Psoas muscle (tissue), 8 donors: ENCODE measurements at places on chromosomes 7 and 10.
A peak's percentile ranks its signal among the peaks of the same experiment; 100 is the strongest.

- H3K27ac ChIP-seq, result peak overlapping the region; percentile 73
- H3K4me1 ChIP-seq, result peaks cover 58% of the 10 kb centered on the region
- H3K36me3 ChIP-seq, result no peaks in the 10 kb centered on the region
- H3K4me3 ChIP-seq, result no peak overlapping the region
- H3K27me3 ChIP-seq, result no peaks in the 10 kb centered on the region
Observed at GRCh38 chr10:101938305-101939007, 94.9 kb upstream of the KCNIP2 start.

DNA sequence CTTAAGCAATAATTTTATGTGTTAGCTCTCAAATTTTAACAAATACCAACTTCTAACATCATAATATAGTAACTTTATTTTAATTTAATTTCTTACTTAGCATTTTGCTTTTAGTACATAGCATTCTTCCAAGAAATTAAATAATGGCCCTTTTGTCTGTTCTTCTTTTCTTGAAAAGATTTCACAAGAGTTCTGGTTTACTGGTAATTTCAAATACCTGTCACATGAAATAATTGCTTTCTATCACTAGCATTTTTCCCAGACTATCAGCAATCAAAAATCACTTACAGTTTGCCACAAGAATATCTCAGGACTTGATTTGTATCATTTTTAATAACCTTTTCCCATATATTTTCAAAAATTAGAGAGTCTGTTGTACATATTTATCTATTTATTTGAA, 193.0 kb downstream of the CACNA2D1 start:
- no peaks in the 10 kb centered on the region for H3K36me3 ChIP-seq

- no peak overlapping the region for H3K4me3 ChIP-seq
- no peak for DNase-seq
- no peaks in the 10 kb centered on the region for H3K4me1 ChIP-seq
- H3K27ac ChIP-seq, result no peak overlapping the region
- H3K27me3 ChIP-seq, result no peaks in the 10 kb centered on the region
- no peaks in the 10 kb centered on the region for H3K36me3 ChIP-seq
Observed at GRCh38 chr7:30510124-30511075, 5.8 kb upstream of the GGCT start.

DNA sequence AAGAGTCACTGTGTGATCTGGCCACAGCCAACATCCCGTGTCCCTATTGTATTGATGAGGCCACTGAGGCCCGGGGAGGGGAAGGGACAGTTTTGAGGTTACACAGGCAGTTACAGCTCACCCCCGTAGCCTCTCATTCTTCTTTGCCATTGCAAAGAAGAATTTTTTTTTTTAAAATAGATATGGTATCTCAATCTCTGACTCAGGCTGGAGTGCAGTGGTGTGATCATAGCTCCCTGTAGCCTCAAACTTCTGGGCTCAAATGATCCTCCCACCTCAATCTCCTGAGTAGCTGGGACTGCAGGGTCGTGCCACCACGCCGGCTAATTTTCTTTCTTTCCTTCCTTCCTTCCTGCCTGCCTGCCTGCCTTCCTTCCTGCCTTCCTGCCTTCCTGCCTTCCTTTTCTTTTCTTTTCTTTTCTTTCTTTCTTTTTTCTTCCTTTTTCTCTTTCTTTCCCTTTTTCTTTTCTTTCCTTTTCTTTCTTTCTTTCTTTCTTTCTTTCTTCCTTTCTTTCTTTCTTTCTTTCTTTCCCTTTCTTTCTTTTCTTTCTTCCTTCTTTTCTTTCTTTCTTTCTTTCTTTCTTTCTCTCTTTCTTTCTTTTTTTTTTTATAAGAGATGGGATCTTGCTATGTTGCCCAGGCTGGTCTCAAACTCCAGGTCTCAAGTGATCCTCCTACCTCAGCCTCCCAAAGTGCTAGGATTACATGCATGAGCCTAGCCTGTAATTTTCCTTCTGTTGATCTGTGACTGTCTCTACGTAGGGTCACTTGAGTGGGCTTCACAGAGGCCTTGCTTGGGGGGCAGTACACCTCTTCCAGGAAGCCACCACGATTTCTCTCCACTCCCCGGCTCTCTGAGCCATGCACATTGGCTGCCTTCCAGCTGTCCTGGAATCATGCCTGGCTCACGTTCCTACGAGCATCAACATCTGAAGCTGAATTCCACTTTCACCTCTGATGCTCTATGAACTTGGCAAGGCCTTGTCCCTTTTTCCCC, 31.3 kb downstream of the TMEM270 start:
- peaks cover 7% of the 10 kb centered on the region for H3K27me3 ChIP-seq
- no peaks in the 10 kb centered on the region for H3K36me3 ChIP-seq
- DNase-seq, result peak; percentile 61
- no peak overlapping the region for H3K27ac ChIP-seq

- DNase-seq, result no peak
- no peaks in the 10 kb centered on the region for H3K36me3 ChIP-seq
- no peak overlapping the region for H3K4me3 ChIP-seq
Observed at GRCh38 chr7:19364950-19365349, 219.7 kb upstream of the FERD3L start.

DNA sequence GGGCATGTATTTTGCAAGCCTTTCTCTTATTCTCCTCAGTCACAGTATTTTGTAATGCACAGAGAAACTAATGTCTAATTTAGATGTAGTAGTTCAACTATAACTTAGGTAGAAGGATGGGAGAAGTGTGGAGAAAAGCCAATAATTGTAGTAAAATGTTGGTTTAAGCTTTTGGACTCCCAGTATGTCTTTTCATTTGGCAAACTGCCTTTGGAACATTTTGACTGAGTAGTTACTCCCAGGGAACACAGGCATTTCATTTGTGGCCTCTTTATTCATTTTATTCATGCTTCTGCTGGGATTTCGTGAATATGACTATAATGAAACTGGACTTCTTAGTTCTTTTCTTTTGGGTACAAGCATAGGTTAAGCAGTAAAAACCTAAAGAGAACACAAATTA, 79.0 kb downstream of the EXOC4 start:
- no peaks in the 10 kb centered on the region for H3K36me3 ChIP-seq
- H3K4me3 ChIP-seq, result no peak overlapping the region
- no peaks in the 10 kb centered on the region for H3K27me3 ChIP-seq
- DNase-seq, result no peak
- H3K27ac ChIP-seq, result no peak overlapping the region
- H3K4me1 ChIP-seq, result peaks cover 10% of the 10 kb centered on the region

DNA sequence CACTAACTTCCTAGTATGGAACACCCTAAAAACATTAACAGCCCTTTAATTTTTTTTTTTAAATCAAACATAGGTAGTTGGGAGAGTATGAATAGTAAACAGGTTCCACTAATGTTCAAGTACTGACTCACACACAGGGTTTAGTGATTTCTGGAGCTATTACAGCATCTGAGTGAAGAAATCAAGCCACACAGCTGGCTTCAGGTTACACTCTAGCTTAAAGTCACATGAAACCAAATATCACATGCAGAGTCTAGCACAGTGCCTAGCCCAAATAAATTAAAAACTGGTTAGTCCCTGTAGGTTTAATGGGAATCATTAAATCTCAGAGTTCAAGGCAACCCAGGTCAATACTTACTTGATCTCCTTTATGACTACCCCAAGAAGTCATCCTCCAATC, 11.6 kb downstream of the PANK1 start:
- peak overlapping the region; percentile 87 for H3K27ac ChIP-seq
- no peaks in the 10 kb centered on the region for H3K36me3 ChIP-seq
- H3K4me3 ChIP-seq, result peak overlapping the region; percentile 37
- DNase-seq, result no peak

GRCh38 chr10:60669501-60669900, 108.8 kb upstream of the CDK1 start:
- H3K27ac ChIP-seq, result no peak overlapping the region
- H3K4me3 ChIP-seq, result no peak overlapping the region
- H3K4me1 ChIP-seq, result no peaks in the 10 kb centered on the region
- DNase-seq, result no peak
- H3K27me3 ChIP-seq, result no peaks in the 10 kb centered on the region

- H3K36me3 ChIP-seq, result no peaks in the 10 kb centered on the region
- H3K27me3 ChIP-seq, result peaks cover 3% of the 10 kb centered on the region
- H3K4me1 ChIP-seq, result peaks cover 3% of the 10 kb centered on the region
- DNase-seq, result no peak
- H3K4me3 ChIP-seq, result no peak overlapping the region
Observed at GRCh38 chr10:124255556-124255955, 162.2 kb upstream of the CHST15 start.

- H3K27me3 ChIP-seq, result no peaks in the 10 kb centered on the region
- no peak overlapping the region for H3K27ac ChIP-seq
- H3K4me3 ChIP-seq, result peak overlapping the region; percentile 52
- H3K36me3 ChIP-seq, result no peaks in the 10 kb centered on the region
- peaks cover 4% of the 10 kb centered on the region for H3K4me1 ChIP-seq
Observed at GRCh38 chr7:13414661-13415107, 574.8 kb downstream of the ETV1 start.

DNA sequence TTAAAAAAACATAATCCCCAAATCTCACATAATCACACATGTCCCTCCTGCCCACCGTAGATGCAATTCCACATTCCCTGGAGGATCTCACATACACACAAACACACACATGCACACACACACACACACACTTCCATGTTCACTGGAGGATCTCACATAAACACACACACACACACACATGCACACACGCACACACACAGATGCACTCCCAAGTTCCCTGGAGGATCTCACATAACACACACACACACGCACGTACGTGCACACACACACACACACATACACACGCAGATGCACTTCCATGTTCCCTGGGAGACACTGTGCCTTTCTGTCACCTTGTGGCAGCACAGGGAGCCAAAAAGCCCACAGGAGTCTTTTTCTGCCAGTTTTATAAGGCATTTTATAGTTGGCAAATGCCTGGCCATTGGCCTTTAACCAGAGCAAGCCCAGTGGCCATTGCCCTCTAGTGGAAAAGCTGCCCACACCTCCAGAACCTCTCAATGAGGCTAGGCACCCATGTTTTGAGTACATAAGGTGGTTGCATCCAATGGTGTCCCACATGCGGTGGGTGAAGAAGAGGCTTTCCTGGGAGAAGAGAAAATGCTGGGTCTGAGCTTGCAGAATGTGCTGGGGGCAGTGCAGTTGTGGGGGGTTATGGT, 115.4 kb upstream of the ACBD5 start:
- H3K27ac ChIP-seq, result no peak overlapping the region
- H3K4me1 ChIP-seq, result no peaks in the 10 kb centered on the region
- H3K4me3 ChIP-seq, result no peak overlapping the region
- H3K27me3 ChIP-seq, result no peaks in the 10 kb centered on the region
- no peaks in the 10 kb centered on the region for H3K36me3 ChIP-seq

DNA sequence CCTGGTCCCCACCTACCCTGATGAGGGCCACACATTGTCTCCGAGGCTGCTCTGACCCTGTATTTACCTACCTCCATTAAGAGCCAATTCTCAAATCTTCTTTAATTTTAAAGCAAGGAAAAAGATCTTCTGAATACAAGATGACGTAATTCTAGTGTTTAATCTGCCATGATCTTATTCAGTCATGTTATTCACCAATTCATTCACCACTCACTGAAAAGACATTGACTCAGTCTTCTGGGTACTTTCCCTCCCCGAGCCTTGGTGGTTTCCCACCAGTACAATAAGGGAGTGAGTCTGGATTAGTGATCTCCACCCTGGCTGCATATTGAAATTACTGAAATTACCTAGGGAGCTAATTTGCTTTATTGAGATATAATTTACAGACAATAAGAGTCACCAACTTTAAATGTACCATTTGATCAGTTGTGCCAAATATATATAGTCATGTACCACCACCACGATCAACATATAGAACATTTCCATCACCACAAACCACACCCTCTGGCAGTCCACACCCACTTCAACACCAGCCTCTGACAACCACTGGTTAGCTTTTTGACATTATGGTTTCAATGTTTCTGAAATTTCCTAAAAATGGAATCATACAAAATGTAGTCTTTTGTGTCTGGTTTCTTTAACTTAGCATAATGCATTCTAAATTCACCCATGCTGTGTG, 117.5 kb upstream of the UNC5B start:
- DNase-seq, result no peak
- peaks cover 10% of the 10 kb centered on the region for H3K4me1 ChIP-seq
- H3K27me3 ChIP-seq, result no peaks in the 10 kb centered on the region
- H3K36me3 ChIP-seq, result no peaks in the 10 kb centered on the region

DNA sequence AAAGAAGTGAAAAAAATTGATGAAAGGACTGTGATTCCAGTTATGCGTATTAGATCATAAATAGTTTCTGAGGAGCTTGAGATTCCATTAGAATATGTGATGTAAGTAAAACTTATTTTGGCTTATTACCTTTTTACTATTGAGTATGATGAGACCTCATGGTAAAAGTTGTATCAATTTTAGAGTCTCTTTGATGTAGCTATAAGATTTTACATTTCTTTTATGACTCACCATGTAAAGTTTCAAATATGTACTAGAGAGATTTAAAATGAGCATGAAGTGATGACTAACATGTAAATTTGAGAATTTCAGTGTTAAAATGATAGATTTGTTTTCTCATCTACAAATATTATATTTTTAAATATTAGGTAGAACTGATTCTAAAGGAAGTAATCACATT, 276.5 kb downstream of the OTUD1 start:
- H3K27me3 ChIP-seq, result no peaks in the 10 kb centered on the region
- H3K4me3 ChIP-seq, result no peak overlapping the region
- no peak for DNase-seq
- no peak overlapping the region for H3K27ac ChIP-seq
- H3K36me3 ChIP-seq, result no peaks in the 10 kb centered on the region
- no peaks in the 10 kb centered on the region for H3K4me1 ChIP-seq

DNA sequence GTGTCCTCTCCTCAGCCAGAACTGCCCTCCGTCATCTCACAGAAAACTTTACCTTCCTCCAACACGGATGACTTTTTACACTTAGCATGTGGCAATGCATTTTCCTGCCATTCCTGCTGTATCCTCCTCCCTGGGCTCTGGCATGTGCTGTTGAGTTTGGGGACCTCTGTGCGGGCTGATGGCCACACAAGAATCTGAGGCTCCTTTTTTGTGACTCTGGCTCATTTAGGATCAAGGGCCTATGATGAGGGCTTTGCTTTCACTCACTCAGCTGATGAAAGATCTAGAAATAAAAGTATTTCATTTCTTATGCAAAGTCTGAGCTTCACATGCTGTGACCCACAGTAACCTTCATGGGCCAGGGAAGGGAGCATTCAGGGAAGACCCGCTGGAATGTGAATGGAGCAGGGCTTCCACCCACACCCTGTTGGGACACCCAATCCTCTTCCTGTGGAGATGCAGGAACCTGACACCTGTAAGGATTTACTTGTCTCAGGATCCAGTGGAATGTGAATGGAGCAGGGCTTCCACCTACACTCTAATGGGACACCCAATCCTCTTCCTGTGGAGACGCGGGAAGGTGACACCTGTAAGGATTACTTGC, 500.3 kb upstream of the MKI67 start:
- H3K4me1 ChIP-seq, result no peaks in the 10 kb centered on the region
- no peak overlapping the region for H3K27ac ChIP-seq
- no peaks in the 10 kb centered on the region for H3K27me3 ChIP-seq
- DNase-seq, result no peak

DNA sequence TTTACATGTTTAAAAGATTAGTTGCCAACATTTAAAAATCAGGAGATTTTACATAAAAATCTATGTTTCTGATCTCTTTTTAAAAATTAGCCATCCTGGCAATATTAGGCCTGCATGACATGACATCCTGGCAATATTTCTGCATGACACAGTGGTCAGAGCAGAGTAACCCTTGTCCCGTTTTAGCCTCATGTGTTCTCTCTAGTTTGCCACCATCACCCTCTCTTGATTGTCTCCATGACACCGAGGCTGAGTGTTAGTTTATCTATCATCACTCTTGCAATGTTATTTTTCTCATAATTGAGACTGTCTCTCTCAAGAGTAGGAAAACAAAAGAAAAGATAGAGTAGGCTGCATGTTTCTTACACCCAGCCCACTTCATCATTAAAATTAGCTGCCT, 189.7 kb upstream of the AGK start:
- peaks cover 16% of the 10 kb centered on the region for H3K4me1 ChIP-seq
- H3K36me3 ChIP-seq, result no peaks in the 10 kb centered on the region
- H3K4me3 ChIP-seq, result no peak overlapping the region
- H3K27me3 ChIP-seq, result no peaks in the 10 kb centered on the region
- no peak overlapping the region for H3K27ac ChIP-seq
